ENCODE measurements at places on chromosomes 6 and 20. TPM values are rescaled to one million over a fixed set of nuclear protein-coding genes. Genes with fewer than 3 reads are reported as not detected.

GRCh38 chr20:44287272-44288097 lies 23.5 kb downstream of the FITM2 start:
- DNase-seq = no peak
- no peaks in the 10 kb centered on the region for H3K36me3 ChIP-seq
- no peak overlapping the region for H3K27ac ChIP-seq
- H3K27me3 ChIP-seq = no peaks in the 10 kb centered on the region
- H3K4me1 ChIP-seq = no peaks in the 10 kb centered on the region

DNA sequence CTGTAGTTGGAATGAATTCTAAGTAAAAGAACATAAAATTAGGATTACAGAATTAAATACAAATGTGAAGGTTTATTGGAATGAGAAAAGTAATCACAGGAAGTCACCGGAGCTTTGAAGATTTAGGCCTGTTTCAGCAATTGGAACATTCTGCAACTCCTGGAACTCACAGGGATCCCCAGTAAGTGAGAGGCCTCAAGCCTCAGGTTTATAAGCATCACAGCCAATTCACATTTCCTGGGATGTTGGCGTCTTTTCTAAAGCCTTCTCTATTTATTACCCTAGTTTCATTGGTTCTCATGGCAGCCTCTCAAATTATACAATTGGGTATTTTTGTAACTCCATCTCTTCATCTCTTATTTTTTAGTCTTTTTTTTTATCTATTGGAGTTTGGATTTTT lies 90.4 kb upstream of the HIVEP1 start:
- no peaks in the 10 kb centered on the region for H3K36me3 ChIP-seq
- no peak for DNase-seq
- H3K27me3 ChIP-seq = no peaks in the 10 kb centered on the region
- peak overlapping the region; percentile 73 for H3K27ac ChIP-seq

Gene CD40
- total RNA-seq = 4.1 TPM

Gene MLIP
- total RNA-seq = 0.55 TPM

- H3K27me3 ChIP-seq = peaks cover 19% of the 10 kb centered on the region
- no peaks in the 10 kb centered on the region for H3K4me1 ChIP-seq
- H3K36me3 ChIP-seq = no peaks in the 10 kb centered on the region
These were observed 29.9 kb downstream of the COL20A1 start for GRCh38 chr20:63322933-63323273.

DNA sequence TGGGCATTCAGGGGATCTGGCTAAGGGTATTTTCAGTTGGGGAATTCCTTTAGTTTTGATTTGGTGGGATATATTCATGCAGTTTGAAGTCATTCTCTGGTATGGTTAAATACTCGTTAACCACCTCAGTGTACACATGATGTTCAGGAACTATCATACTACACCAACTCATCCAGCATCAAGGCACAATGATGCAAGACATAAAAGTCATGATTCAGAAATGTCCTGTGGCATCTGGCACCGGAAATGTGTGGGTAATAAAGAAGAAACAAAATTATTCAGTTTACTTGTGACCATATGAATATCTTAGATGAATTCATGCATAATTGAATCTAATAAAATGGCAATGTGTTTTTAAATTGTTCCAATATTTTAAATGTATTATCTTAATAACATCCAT lies 129.0 kb upstream of the BMP5 start:
- H3K27ac ChIP-seq = no peak overlapping the region
- no peaks in the 10 kb centered on the region for H3K36me3 ChIP-seq
- DNase-seq = peak; percentile 5
- H3K4me1 ChIP-seq = no peaks in the 10 kb centered on the region
- no peaks in the 10 kb centered on the region for H3K27me3 ChIP-seq

DNA sequence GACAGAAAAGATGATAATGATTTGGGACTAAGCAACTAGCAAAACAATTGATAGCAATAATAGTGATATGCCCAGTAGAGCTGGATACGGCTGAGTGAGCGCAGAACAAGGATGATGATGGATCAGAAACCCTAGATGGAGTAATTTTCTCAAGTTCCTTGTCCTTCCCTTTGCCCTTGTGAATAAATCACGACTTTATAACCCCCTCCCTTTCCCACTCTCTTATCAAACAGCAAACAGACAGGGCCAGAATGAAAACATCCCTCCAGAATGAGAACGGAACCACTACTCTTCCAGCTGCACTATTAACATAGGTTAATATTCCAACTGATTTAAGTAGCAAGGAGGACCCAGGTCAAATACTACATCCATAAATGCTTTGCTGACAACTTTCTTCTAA lies 1.3 kb upstream of the MTFR2 start:
- no peak overlapping the region for H3K27ac ChIP-seq
- no peak for DNase-seq
- H3K4me1 ChIP-seq = no peaks in the 10 kb centered on the region
- no peaks in the 10 kb centered on the region for H3K36me3 ChIP-seq
- peak overlapping the region; percentile 92 for H3K4me3 ChIP-seq
- no peaks in the 10 kb centered on the region for H3K27me3 ChIP-seq

DNA sequence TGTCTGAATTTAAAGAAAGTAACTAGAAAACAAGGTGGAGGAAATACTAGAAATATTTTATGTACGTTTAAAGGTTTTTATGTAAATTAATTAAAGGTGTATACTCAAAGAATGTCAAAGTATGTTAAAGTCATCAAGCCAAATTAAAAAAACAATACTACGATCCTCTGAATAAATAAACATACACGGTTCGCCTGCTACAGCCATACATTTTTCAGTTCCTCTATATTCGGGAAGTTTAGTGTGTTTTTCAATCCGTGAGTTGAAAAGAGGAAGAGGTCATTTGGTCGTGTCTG lies 626 bp downstream of the STX7 start:
- H3K36me3 ChIP-seq = peaks cover 3% of the 10 kb centered on the region
- DNase-seq = no peak
- H3K4me1 ChIP-seq = peaks cover 7% of the 10 kb centered on the region
- peak overlapping the region; percentile 74 for H3K4me3 ChIP-seq
- peaks cover 6% of the 10 kb centered on the region for H3K27me3 ChIP-seq

GRCh38 chr20:58135441-58136148 lies 92.9 kb downstream of the ANKRD60 start:
- no peak for DNase-seq
- no peak overlapping the region for H3K4me3 ChIP-seq
- peaks cover 5% of the 10 kb centered on the region for H3K27me3 ChIP-seq
- peaks cover 34% of the 10 kb centered on the region for H3K4me1 ChIP-seq
- H3K27ac ChIP-seq = no peak overlapping the region

Gene CYP21A2
- 0.11 TPM for total RNA-seq

Gene SRSF12
- total RNA-seq = 7.0 TPM

DNA sequence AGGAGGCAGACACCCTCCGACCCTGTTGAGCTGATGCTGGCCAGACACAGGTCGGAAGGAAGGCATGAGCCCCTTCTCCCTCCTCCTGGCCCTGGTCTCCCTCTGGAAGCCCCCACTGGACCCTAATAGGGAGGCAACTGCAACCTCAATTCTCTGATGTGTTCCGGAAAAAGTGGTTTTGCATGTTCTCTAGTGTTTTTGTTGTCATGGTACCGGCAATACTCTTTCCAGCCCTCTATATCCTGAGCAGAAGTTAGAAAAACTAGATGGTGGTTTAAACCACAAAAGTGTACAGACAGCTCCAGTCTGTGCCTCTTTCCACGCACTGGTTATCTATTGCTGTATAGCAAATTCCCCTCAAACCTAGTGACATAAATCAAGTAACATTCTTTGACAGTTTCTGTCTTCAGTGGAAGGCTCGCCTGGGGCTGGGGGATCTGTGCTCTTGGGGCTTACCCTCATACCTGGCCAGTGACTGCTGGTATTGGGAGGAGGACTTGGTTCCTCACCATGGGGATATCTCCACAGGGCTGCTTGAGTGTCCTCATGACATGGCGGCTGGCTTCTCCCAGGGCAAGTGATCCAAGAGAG lies 37.0 kb downstream of the SYTL3 start:
- no peak overlapping the region for H3K27ac ChIP-seq
- DNase-seq = no peak
- no peaks in the 10 kb centered on the region for H3K36me3 ChIP-seq
- H3K4me1 ChIP-seq = no peaks in the 10 kb centered on the region

Gene OPRL1
- 2.8 TPM for total RNA-seq

DNA sequence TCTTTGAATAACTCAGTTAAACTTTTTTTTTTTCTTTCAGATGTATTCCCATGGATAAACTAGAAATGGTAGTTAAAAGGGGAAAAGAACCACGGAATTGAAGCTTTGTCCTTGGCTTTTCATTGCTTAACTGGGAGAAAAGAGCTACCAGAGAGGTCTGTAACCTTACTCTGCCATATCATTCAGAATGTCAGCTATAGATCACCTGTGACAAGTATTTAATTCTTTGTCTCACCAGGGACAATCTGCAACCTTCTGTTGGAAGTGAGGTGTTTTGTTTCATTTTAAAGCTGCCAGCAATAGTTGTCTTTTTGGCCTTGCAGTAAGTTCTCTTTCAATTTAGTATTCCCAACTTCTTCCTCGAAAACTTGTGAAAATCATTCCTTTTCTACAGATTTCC lies 618.4 kb downstream of the FRK start:
- H3K4me1 ChIP-seq = no peaks in the 10 kb centered on the region
- no peak for DNase-seq
- no peaks in the 10 kb centered on the region for H3K27me3 ChIP-seq
- no peaks in the 10 kb centered on the region for H3K36me3 ChIP-seq

DNA sequence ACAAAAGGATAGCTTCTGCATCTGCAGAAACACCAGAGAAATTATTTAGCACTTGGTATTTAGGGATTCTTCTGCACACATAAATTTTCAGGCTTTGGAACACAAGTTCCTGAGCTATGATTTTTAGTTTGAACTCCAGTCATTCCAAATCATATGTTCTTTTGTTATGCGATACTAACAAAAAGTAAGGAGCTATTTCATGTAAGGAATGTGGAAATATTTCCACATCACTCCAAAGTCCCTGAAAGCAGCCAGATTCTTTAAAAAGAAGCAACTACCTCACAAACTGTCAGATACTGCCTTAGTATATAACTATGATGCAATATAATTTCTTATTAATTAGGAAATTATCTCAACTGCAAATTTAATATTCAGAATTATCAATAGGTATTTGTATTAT lies 106.9 kb downstream of the RNGTT start:
- no peak overlapping the region for H3K4me3 ChIP-seq
- H3K27me3 ChIP-seq = no peaks in the 10 kb centered on the region
- H3K36me3 ChIP-seq = no peaks in the 10 kb centered on the region
- no peak for DNase-seq

DNA sequence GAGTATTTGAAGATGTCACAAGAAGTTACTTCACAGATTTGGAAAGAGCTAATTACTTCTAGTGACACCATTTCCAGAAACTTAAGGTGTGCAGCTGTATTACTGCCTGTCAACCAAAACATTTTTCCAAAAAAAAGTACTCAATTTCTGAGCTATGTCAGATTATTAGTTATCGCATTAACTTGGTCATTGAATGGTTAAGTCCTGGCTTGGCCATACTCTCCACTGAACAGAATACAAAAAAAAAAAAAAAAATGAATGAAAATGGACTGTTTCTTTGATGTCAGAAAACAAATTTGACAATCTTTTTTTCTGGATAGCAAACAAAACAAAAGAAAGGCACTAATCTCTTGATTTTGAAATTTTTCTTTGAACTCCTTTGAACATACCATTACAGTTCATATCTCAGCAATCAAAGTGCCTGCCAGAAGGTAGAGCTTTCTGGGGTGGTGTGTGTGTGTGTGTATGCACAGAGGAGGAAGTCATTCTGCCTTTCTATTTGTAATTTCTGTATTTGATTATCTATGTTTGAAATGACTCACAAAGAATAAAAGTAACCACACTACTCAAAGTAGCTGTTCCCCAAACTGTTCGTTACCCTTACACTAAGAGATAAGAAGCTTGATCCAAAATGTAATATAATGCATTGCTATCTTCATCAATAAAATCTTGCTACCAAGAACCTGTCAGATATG lies 210.8 kb upstream of the FUT9 start:
- no peak overlapping the region for H3K4me3 ChIP-seq
- no peak overlapping the region for H3K27ac ChIP-seq
- no peak for DNase-seq
- H3K27me3 ChIP-seq = no peaks in the 10 kb centered on the region

Gene CRISP2
- not detected for total RNA-seq

- no peak for DNase-seq
- no peaks in the 10 kb centered on the region for H3K27me3 ChIP-seq
- no peaks in the 10 kb centered on the region for H3K4me1 ChIP-seq
- no peak overlapping the region for H3K4me3 ChIP-seq
These were observed 379.5 kb upstream of the POU3F2 start for GRCh38 chr6:98454809-98455322.

Gene IL17A
- not detected for total RNA-seq

GRCh38 chr20:63441136-63442099 lies 31.0 kb downstream of the KCNQ2 start:
- no peak overlapping the region for H3K4me3 ChIP-seq
- no peaks in the 10 kb centered on the region for H3K36me3 ChIP-seq
- no peaks in the 10 kb centered on the region for H3K27me3 ChIP-seq
- DNase-seq = no peak
- no peaks in the 10 kb centered on the region for H3K4me1 ChIP-seq
- H3K27ac ChIP-seq = no peak overlapping the region

GRCh38 chr20:62875419-62876361 lies 14.1 kb upstream of the TCFL5 start:
- peak overlapping the region; percentile 3 for H3K27ac ChIP-seq
- no peaks in the 10 kb centered on the region for H3K27me3 ChIP-seq
- DNase-seq = peak; percentile 78
- H3K36me3 ChIP-seq = no peaks in the 10 kb centered on the region
- peaks cover 7% of the 10 kb centered on the region for H3K4me1 ChIP-seq

DNA sequence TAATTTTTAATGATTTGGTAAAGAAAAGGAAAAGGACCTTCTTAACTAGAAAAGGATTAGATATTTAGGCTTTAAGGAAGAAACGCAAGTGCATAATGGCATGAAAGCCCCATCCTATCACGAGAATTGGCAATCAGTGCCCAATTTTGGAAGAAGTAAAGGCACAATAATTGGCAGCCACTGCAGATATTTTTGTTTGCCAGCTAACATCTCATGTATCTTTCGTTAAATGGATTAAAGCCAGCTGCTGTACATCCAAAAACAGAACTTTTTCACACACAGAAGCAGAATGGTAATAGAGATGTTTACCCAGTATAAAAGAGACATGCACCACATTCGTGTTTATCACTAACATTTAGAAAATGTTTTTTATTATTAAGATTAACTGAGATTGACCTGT lies 180.3 kb downstream of the C6orf118 start:
- no peak for DNase-seq
- no peaks in the 10 kb centered on the region for H3K36me3 ChIP-seq
- no peaks in the 10 kb centered on the region for H3K4me1 ChIP-seq
- no peak overlapping the region for H3K4me3 ChIP-seq
- no peak overlapping the region for H3K27ac ChIP-seq
- no peaks in the 10 kb centered on the region for H3K27me3 ChIP-seq
